H1 (cell line): ENCODE measurements at places on chromosomes 2 and 18. TPM values are rescaled to one million over a fixed set of nuclear protein-coding genes. Genes with fewer than 3 reads are reported as not detected.

DNA sequence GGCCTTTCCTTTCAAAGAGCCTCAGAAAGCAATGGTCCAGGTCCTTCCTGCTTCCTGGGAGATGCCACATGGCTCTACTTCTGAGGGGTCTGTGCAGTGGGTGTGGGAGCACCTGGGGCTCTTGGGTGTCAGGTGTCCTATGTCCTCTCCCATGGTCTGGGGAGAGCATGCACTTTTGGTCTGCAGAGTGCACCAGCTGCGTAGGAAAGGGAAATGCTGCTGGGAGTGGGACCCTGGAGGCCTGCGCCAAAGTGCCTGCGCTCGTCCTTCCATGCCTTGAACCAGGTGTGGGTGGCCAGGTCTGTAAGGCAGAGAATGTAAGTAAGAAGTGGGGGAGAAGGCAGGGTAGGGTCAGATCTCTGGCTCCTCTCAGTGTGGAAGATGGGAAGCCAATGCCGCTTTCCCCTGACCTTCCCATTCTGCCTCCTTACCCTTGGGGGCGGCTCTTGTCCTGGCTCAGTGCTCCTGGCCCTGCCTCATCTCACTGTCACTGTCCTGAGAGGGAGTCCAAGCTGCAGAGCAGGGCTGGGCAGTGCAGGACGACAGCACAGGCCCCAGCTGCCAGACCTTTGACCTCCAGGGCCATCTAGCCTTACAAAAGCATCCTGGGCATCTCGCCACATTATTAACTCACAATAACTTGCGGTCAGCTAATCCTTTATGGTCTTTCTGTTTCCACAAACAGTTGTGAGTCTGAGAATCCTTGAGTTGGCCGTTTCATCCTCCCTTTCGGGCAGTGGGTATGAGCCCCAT lies 6.6 kb upstream of the PROM2 start:
- peak; percentile 30 for DNase-seq

DNA sequence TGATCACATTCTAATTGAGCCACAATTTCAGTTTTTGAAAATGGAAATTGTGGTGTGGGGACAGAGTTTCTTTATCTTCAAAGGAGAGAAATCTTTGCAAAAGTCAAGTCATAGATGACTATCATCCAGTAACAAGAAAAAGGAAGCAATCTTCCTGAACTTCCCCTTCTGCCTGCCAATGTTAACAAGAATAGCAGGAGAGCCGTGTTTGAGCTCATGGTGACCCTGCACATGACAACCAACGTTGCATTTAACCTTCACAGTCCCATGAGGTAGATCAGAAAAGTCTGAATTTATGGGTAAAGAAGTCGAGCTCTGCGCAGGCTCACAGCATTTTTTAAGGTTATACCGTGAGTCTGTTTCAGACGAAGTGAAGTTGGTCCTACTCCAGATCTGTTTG lies 454.9 kb downstream of the LPIN1 start:
- no peak for DNase-seq

DNA sequence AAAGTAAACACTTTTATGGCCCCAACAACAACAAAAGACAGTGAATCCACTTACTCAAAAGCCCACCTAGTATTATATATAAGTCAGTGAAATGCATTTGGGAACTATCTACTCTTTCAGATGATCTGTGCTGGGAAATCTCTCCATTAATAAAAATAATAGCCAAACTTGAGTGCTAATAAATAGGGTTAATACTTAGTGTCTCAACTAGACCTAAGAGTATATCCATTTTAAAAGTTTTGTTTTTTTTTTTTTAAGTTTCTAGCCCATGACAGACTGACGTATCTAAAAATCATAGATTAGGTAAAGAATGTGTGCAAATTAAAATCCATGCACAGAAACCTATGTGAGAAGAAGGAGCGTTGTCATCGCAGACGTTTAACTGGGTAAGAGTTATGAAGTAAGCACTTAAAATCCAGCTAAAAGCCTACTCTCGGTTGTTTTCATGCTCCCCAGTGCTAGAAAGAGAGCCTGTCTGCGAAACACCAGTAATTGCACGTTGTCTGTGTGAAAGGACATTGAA lies 83.4 kb upstream of the PELI1 start:
- DNase-seq, result no peak

- DNase-seq, result no peak
These were observed 15.1 kb downstream of the ACKR3 start for GRCh38 chr2:236584521-236585384.

- no peak for DNase-seq
These were observed 11.6 kb upstream of the RPRD1A start for GRCh38 chr18:36078751-36079529.

CCDC85A gene
- 0.14 and 0.20 TPM in 2 replicates for polyA plus RNA-seq

KRTCAP3 gene
- polyA plus RNA-seq, result 72.5 and 114 TPM in 2 replicates

ABCB11 gene
- polyA plus RNA-seq, result not detected in 2 replicates

TLX2 gene
- 0.06 and 0.17 TPM in 2 replicates for polyA plus RNA-seq
